Muscle of back (tissue), 13 donors: ENCODE measurements at places on chromosomes 2 and 18. TPM values are rescaled to one million over a fixed set of nuclear protein-coding genes. Genes with fewer than 3 reads are reported as not detected.

The AQP12A gene
- 0.57 TPM for polyA plus RNA-seq

The SERPINB10 gene
- 0.24 TPM for polyA plus RNA-seq

The MARCO gene
- polyA plus RNA-seq: 2.7 TPM

The ATP6V1B1 gene
- 1.4 TPM for polyA plus RNA-seq

DNA sequence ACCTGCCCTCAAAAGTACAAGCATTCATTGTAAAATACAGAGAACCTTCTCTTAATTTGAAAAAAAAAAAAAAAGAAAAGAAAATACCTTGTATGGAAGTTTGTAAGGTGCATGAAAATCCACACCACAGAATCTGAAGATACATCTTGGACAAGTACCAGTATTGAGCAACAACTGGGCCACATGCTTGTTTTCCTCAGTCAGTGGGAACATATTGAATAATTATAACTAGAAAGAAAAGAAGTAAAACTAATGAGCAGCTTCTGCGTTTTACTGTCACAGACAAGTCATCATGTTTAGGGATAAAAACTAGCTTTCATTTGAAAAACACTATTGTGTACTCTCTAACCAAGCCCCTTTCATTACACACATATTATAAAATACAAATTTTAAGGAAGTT, 5.8 kb upstream of the PEX13 start:
- no peak for DNase-seq

DNA sequence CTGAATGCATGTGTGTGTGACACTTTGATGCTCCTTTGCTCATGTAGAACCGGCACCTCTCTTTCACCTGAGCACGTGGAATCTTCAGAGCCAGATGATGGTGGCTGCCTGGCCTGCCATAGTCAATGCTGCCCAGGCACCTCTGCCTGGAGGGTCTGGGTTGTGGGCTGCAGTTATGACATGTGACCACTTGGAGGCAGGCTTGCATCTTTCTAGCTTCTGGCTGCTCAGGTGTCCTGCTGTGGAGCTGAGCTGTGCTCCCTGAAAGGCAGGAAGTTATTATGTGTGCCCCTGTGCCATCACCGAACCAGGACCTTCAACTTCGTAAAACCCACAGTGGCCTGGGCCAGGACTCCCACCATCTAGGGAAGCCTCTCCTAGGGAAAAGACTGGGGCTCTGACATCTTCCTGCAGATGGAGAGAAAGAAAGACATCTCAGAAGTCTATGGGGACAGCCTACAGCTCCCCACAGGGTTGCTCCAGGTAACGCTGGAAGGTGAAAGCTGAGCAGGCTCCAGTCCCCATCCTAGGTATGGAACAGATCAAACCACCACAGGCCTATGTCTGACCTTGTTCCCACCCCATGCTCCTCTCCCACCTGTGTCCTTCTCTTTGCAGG, 30.2 kb downstream of the PSD4 start:
- DNase-seq: peak; percentile 71

- DNase-seq: no peak
Observed at GRCh38 chr18:44411262-44411905, 269.3 kb upstream of the SETBP1 start.

The RTP5 gene
- not detected for polyA plus RNA-seq

The NR4A2 gene
- polyA plus RNA-seq: 2.2 TPM

The GNAL gene
- 4.2 TPM for polyA plus RNA-seq

The SKA1 gene
- 5.0 TPM for polyA plus RNA-seq
